ENCODE measurements at places on chromosomes 6 and 20.

GRCh38 chr6:140393665-140394540 is 1019.5 kb upstream of the CITED2 start:
- no peak for DNase-seq

DNA sequence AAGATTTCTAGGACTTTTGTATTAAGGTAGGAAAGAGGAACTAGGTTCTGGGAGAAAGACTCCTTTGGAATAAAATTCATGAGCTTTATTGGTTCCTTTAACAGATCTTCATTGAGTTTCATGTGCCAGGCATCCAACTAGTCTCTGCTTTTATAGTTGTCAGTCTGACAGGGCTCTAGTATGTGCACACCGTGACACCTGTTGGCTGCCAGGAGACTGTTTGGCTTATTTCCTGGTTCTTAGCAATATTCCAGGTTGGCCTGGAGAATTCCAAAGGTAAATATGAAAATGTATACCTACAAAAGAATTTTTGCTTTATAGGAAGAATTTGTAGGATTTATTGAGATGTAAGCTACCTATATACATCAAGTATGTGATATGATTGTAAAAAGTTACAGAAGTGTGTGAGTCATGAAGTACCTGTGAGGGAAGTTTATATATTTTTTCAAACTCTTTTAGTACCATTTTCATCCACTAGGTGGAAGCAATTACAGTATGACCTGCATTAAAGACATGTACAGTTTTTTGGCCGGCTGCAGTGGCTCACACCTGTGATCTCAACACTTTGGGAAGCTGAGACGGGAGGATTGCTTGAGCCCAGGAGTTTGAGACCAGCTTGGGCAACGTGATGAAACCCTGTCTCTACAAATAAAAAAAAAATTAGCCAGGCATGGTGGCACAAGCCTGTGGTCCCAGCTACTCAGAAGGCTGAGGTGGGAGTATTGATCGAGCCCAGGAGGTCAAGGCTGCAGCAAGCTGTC is 35.2 kb downstream of the NDUFAF5 start:
- DNase-seq = no peak

DNA sequence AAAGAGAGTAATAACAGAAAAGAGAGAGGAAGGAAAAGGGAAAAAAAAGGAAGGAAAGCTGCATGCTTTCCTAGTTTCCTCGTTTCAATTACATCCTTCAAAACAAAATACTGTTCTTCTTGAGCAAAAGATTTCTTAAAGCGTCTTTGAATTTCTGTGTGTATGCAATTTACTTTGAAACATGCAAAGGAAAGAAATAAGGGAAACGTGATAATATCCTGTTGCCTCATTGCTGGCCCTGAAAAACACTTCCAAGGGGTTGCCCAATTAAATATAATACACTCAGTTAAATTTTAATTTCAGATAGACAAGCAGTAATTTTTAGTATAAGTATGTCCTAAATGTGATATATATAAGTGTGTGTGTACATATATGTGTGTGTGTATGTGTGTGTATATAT is 51.2 kb upstream of the TPD52L1 start:
- no peak for DNase-seq

GRCh38 chr20:38543014-38543906 is 37.7 kb upstream of the ADIG start:
- DNase-seq = no peak

DNA sequence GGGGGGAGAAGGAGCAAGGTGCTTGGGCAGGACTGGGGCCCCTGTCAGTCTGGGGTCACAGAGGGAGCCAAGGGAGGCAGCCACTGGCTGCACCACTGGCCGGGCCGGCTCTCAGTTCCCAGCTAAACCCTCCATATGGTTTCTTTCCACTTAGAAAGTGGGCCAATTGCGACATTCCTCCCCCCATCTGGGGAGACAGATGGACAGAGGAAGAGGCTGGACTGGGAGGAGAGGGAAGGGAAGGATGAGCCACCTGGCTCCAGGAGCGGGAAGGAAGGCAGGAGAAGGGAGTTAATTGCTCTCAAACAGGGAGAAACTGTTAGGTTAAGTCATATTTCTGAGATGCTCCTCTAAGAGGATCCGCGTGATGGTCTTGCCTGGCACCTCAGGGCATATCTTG is 82.2 kb downstream of the GRM4 start:
- DNase-seq = no peak

DNA sequence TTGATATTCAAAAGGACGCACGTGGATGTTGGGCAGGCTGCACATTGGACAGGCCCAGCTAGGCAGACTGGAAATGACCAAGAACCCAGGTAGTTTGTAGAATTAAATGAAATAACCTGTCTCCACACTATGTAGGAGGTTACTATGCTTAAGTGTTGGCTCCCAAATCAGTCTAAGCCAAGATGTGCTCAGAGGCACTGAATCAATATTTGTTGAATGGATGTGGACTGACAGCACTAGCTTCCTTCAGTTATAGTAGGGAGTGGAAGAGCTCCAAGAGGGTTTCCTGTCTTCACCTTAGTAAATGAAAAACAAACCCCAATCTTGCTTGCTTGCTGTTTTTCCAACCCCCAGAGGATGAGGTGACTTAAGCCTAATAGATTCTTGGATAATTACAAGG is 180.5 kb downstream of the JARID2 start:
- no peak for DNase-seq

GRCh38 chr6:43124481-43124880 is 46.6 kb upstream of the SRF start:
- no peak for DNase-seq

DNA sequence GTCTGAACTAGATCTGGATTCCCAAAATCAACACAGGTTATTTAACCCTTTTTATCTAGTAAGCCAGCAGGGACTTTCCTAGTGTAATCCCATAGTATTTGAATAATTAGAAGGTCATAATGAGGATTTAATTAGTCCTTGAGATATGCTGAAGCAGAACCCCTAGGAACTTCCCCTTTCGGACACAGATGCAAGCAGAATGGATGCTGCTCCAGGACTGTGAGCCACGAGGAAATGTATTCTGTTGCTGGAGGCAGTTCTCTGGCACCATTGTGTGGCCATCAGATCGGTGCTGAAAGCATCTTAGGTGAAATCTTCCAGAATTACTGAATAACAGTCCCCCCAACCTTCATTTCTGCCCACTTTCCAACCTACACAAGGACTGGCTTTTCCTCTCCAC is 206.9 kb downstream of the TMEM242 start:
- no peak for DNase-seq

- no peak for DNase-seq
Observed at GRCh38 chr20:31543966-31544598, 29.8 kb downstream of the HM13 start.

DNA sequence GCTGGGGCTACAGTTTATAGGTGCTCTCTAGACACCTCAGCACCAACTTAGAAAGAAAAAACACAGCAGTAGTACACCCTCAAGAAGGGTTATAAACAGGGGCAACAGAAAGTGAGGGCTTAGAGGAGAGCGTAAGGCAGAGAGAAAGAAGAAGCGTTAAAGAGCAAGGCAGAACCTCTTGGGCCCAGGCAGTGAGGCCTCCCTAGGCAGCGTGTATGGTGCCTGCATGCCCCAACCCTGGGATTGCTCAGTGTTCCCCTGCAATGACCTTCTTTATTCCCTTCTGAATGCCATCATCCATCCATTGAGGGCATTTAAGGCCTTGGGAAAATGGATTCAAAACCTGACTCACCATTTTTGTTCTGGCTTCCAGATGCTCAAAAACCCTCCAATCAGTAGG is 130.0 kb upstream of the ARG1 start:
- no peak for DNase-seq

DNA sequence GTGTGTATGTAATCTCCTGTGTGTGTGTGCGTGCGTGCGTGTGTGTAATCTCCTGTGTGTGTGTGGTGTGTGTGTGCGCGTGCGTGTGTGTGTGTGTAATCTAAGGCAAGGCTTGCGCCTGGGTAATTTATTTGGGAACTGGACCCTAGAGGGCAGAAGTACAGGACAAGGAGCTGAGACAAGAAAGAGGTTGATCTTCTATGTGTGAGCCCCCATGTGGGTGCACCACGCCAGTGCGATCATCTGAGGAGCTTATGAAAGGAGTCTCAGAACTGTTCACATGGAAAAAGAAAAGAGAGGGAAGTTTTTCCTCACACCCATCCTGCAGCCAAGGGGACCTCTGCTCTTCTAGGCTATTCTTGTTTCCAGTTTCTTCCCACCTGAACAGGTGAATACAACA is 220.1 kb upstream of the GGTLC1 start:
- no peak for DNase-seq

DNA sequence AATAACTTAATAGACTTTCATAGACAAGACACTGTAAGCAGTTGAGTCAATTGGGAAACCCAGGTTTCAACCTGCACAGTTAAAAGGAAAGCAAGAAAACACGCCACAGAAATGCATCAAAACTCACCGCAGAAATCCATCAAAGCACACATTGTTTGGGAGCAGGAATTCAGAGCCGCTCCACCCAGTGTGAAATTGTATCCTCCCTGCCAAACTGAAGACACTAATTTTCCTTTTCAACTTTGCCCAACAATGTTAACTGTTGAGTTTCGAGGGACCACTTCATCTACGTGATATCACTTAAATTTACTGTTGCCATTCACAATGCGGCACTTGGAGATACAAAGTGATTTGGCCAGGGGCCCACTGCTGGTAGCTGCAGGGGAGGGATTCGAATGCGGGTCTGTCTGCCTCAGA is 92.7 kb downstream of the DACT2 start:
- DNase-seq = no peak

DNA sequence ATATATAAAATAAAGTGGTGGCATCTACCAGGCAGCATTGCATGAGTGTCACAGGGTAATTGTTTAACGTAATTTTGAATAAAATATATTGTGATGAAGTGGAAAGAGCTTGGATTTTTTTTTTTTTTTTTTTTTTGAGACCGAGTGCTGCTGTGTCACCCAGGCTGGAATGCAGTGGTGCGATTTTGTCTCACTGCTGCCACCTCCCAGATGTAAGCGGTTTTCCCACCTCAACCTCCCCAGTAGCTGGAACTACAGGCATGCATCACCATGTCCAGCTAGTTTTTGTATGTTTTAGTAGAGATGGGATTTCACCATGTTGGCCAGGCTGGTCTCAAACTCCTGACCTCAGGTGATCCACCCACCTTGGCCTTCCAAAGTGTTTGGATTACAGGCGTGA is 81.1 kb upstream of the SMIM8 start:
- no peak for DNase-seq

DNA sequence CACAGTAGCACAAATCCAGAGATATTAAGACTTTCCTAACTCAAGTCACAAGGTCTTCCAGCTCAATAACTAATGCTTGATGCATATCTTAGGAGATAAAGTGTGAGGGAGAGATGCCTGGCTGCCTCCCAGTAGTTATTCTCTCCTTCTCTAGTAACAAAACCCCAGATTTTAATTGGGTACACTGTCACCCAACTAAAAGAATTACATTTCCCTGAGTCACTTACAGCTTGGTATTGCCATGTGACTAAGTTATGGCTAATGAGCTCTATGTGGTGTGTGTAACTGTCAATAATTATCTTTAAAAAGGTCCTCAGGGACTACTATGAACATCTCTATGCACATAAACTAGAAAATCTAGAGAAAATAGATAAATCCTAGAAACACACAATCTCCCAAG is 32.0 kb downstream of the KIF6 start:
- no peak for DNase-seq

DNA sequence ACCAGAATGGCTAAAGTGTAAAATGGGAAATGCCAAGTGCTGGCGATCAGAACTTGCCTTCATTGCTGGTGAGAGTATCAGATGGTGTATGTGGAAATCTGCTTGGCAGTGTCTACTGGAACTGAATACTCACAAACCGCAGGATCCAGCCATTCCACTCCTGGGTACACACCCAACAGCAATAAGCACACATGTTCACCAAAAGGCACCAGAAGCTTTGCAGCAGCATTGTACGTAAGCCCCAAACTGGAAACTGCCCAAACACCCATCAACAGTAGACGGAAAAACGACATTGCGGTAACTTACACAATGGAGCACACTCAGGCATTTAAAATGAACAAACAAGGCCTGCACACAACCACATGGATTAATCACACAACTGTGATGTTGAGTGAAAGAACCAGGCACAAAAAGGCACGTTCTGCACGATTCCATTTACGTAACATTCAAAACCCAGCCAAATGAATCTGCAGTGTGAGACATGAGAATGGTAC is 37.3 kb upstream of the BPIFA2 start:
- DNase-seq = no peak

DNA sequence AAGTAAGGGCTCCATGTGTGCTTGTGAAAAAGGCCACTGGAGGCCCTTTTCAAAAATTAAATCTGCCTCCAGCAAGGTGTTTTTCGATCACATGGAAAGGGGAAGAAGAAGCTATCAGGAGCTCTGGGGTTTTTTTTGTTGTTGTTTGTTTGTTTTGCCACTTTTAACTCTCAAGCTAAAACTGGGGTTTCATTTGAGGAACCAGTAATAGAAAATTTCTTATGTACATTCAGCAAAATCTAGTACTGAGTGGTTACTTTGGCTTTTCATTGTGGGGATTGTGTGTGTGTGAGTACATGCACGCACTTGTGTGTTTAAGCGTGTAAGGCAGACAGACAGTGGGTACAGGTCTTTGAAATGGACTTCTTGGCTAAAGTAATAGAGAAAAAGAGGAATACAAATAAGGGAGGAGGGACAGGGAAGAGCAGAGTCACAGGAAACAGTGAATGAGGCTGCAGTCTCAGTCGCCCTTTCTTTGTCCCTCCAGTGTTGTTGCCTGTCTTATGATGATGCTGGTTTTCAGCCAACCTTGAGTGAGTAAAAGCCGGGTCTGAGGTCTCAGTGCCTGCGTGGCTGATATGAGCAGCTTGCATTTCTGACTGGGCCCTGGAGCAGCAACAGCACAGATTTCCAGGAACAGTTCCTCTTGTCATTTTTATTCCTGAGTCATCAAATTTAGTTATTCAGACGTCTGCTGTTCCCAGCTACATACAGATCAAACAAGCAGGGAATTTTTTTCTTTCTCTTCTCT is 26.2 kb downstream of the SLC16A10 start:
- DNase-seq = no peak

- no peak for DNase-seq
Observed at GRCh38 chr6:52994031-52994838, 849 bp downstream of the GSTA4 start.

DNA sequence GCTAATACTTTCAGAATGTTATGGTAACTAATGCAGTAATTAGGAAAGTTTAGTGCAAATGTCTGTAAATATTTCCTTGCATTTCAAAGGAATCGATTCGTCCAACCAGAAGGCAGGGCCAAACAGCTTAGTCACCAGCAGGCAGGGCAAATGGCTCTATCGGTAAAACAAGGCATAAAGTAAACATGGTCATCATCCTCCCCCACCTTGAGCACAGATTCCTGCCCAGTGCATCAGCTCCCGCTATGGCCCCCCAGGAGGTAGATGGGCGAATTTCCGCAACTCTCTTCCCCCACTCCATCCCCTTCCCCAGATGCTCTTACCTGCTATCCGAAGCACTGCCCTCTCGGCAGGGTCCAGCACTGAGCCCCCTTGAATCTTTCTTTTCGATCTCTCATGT is 103.8 kb upstream of the BEND6 start:
- no peak for DNase-seq

DNA sequence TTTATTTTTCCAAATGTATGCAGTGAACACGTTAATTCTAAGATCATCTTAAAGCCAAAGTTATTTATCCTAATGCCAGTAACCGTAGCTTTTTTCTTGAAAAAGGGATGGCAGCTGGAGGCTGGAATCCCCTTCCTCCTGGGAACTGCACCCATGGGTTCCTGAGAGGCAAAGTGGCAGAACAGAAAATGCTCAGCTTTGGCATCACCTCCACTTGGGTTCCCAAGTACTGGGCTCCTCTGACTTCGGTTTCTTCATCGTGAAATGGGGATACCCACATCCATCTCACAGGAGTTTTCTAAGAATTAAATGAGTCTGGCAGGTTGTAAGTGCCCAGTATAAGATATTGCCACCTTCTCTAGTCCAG is 6.2 kb upstream of the DDX43 start:
- no peak for DNase-seq

- no peak for DNase-seq
Observed at GRCh38 chr6:15489261-15489962, 173.4 kb downstream of the DTNBP1 start.
